ENCODE measurements at places on chromosomes 4 and X.

DNA sequence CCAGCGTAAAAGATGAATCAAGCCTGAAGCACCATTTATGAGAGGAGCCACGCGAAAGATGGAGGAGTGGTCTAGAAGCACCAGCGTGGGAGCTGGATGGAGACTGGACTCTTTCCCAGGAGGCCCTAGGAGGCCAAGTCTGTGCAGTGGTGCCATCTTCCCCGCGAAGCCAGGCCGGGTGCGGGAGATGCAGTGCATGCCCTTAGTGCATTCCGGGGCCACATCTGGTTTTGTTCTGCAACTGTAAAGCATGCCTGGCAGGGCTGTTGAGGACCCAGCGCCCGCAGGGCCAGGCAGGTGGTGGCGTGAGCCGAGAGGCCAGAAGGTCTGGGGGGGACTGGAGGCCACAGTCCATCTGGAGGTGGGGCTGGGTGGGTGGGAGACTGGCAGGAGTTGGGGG is 78.6 kb upstream of the ADRA2C start:
- no peak for DNase-seq

- DNase-seq, result no peak
These were observed 89.9 kb upstream of the CPEB2 start for GRCh38 chr4:14912426-14912825.

GRCh38 chrX:4935401-4935800 is 1222.0 kb upstream of the PRKX start:
- no peak for DNase-seq

DNA sequence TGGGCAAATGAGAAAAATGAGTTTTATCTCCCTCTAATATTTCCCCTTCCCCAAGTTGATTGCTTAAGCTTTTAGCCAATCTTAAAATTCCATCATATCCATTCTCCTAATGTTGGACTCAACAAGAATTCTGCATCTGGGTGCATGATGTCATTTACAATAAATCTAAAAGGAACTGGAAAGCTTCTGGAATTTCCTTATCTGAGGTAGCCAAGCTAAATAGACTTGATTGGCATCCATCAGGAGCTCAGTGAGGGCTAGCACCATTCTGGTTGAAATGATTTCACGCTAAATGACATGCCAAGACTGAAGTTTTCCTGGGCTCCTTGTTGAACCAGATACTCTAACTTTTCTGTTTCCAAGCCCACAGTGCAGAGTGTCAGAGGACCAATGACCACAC is 110.3 kb upstream of the SCML1 start:
- no peak for DNase-seq

- no peak for DNase-seq
These were observed 22.9 kb downstream of the ABLIM2 start for GRCh38 chr4:8135666-8136065.

- no peak for DNase-seq
These were observed 88.6 kb downstream of the GRIA3 start for GRCh38 chrX:123272630-123273029.

GRCh38 chr4:55524844-55525571 is 21.7 kb downstream of the CLOCK start:
- no peak for DNase-seq

DNA sequence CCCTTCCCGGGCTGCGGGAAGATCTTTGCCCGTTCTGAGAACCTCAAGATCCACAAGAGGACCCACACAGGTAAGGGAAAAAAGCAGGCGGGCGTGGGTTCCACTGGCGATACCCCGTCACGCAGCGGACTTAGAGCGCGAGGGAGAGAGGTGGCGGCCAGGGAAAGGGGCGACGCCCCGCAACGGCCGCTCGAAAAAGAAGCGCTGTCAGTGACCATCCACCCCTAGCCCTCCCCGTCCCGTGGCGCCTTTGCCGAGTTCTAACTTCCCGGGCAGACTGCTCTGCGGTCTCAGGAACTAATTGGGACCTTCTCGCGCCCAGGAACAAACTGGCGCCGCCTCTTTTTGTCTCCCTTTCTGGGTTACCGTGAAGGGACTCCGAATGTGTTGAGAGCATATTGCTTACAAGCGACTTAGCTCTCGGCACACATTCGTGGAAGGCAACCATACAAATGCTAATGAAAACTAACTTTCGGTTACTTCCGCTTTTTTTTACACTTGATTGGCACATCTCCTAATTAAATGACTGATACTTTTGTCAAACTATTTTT is 1.8 kb downstream of the ZIC3 start:
- DNase-seq, result peak; percentile 35

GRCh38 chr4:130056286-130056685 is 960.3 kb downstream of the C4orf33 start:
- no peak for DNase-seq

DNA sequence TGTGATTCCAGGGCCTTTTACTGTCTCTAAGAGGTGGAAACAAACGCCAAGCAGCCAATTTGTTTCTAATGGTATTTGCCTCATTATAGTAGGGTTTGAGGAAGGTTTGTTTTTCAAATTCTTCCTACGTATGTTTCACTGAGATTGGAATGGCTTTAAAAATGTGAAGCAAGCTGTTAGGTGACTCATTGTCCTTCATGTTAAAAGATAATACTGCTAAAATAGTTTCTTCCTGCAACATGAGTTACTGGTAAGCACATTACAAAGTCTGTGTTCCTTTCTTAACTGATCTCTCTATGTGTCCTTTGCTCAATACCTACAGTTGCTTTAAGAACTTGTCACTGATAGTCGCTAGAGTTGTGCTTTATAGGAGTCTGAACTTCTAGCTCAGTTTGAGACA is 1183.9 kb downstream of the RPA4 start:
- no peak for DNase-seq

- no peak for DNase-seq
These were observed 44.3 kb downstream of the CASP6 start for GRCh38 chr4:109658871-109659410.

DNA sequence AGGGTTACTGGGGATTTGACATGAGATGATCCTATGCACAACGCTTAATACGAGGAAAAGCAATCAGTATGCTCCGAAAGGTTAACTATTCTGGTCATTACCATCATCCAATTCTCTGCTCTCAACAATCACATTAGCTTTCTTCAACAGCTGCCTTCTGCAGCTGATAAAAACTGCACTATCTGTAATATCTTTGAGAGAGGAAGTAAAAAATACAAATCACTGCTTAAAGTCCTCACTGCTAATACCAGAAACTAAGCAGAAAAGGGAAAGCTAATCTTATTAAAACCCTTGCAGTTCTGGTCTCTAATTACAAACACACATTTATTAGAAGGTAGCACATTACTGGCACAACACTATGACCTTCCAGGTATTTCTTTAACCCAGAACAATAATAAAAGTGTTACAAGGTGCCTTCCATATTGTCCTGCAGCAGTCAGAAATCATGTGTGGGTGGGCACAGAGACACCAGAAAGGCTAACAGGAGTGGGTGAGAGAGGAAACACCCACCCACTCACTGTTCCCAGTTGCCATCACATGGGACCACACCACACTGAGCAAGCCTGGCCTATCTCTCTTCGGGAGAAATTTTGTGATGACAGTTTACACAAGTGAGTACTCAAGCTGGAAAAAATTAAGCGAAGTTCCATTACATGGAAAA is 71.0 kb downstream of the RELL1 start:
- no peak for DNase-seq

DNA sequence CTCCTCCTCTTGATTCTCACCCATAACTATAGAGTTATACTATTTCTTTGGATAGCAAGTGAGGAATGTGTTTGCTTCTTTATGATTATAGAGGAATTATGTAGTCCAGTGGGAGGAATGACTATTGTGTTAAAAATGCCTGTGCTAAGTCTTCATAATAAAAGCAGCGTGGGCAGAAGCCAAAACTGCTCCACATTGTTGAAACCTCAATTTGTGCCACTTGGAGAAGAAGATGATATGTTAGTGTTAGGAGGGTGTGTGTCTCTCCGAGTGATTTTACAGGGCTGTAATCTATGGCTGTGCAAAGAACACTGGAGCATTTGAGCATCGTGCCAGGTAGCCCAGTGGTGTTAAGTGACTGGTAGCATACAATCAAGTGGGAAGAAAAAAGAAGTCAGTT is 74.3 kb downstream of the FRAS1 start:
- no peak for DNase-seq

DNA sequence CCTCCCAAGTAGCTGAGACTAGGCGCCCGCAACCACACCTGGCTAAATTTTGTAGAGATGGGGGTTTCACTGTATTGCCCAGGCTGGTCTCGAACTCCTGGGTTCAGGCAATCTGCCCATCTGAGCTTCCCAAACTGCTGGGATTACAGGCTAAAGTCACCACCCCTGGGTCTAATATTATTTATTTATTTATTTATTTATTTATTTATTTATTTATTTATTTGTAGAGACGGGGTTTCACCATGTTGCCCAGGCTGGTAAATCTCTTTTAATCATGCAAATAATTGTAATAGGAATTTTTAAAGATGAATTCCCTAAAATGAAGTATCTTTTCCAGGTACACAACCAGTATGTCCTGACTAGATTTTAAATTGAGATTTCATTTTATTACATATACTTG is 761.8 kb downstream of the TRAM1L1 start:
- DNase-seq, result no peak

- no peak for DNase-seq
These were observed 276.6 kb downstream of the BCOR start for GRCh38 chrX:39820938-39821708.
